ENCODE measurements at places on chromosomes 13 and 19.

- DNase-seq: no peak
Measured at GRCh38 chr13:49760558-49760957, 31.9 kb downstream of the KPNA3 start.

DNA sequence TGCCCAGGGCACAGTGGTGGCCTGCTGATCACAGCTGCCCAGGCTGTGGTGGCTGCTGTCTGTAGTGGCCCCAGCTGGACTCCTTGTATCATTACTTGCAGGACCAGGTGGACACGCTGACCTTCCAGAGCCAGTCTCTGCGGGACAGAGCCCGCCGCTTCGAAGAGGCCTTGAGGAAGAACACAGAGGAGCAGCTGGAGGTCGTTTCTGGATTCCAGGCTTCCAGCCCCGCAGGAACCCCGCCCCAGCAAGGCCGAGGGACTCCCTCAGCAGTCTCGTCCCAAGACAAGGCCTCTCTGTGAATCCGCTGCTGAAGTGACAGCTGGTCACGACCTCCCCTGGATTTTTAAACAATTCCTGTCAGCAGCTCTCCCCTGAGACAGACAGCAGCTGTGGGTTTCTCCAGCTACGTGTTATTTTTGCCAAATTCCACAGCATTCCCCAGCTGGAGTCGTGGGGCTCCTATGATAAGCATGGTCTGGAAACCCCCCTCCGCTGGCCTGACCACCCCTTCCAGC is 98.3 kb downstream of the SLC7A1 start:
- DNase-seq: no peak

GRCh38 chr13:46172531-46172991 is 9.4 kb downstream of the LCP1 start:
- no peak for DNase-seq

DNA sequence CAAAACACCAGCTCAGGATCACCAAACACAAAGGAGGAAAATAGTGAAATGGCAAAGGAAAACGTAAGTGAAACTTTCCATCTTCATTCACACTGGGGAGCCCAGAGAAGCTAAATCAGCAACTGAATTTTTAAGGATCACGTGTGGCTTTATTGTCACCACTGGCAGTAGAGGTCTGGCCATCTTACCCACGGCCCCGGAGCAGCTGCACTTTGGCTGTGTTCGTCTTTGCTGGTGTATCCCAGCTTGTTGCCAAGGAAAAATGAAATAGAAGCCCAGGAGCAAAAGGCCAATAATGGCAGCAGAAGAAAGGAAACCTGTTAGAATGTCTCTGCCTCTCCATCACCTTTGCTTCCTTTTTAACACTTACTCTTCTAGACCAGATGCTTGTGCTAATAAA is 274.7 kb downstream of the FOXO1 start:
- DNase-seq: no peak

GRCh38 chr13:35092751-35093150 is 150.7 kb downstream of the NBEA start:
- DNase-seq: no peak

GRCh38 chr13:35768551-35768950 is 292.1 kb upstream of the MAB21L1 start:
- DNase-seq: no peak

DNA sequence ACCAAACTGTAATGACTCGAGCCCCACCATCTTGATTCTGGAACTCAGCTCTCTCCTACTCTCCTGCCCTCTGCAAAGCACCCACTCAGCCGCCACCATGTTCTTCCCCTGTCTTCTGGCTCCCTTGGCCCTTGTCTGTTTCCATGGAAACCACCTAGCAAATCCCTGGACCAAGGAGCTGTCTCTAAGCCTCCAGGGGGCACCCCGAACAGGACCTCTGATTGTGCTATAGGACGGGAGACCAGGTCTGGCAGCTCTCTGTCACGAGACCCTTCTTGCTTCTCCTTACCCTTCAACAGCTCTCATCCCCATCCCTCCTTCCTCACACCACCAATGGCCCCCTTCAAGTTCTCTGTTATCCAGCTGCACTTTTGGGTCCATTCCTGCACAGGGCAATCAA is 277.7 kb upstream of the ZNF507 start:
- DNase-seq: no peak

GRCh38 chr13:74773248-74773647 is 639.0 kb upstream of the KLF12 start:
- no peak for DNase-seq

DNA sequence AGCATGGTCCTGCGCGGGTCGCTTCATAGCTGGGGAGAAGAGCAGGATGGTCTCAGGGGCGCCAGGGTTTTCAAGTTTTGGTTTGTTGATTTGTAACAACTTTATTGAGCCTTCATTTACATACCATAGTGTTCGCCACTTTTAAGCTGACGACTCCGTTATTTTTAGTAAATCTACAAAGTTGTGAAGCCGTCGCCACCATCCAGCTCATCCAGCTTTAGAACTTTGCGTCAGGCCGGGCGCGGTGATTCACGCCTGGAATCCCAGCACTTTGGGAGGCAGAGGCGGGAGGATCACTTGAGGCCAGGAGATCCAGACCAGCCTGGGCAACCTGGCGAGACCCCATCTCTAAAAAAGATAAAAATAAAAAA is 404 bp downstream of the C19orf44 start:
- no peak for DNase-seq

- peak; percentile 39 for DNase-seq
Measured at GRCh38 chr19:48415395-48415794, 21.9 kb downstream of the GRIN2D start.

GRCh38 chr19:4866595-4867424 is 657 bp downstream of the PLIN3 start:
- no peak for DNase-seq

GRCh38 chr19:54517483-54517882 is 14.9 kb downstream of the LAIR2 start:
- DNase-seq: no peak

DNA sequence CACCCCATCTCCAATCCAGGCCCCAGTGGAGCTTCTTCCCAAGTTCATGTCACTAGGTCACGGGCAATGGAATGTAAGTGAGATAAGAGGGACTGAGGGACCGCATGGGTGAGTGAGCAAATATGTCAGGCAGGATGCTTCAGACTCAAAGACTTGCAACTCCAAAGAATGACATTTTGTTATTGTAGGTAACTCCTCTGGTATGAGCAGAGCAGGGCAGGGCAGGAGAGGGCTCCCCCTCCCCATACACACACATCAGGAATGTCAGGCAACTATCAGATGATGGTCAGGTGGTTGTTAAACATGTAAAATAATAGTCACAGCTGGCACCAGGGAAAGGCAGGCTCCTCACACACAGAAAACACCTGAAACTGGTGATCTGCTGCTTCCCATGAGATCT is 10.6 kb downstream of the ERVV-2 start:
- no peak for DNase-seq

DNA sequence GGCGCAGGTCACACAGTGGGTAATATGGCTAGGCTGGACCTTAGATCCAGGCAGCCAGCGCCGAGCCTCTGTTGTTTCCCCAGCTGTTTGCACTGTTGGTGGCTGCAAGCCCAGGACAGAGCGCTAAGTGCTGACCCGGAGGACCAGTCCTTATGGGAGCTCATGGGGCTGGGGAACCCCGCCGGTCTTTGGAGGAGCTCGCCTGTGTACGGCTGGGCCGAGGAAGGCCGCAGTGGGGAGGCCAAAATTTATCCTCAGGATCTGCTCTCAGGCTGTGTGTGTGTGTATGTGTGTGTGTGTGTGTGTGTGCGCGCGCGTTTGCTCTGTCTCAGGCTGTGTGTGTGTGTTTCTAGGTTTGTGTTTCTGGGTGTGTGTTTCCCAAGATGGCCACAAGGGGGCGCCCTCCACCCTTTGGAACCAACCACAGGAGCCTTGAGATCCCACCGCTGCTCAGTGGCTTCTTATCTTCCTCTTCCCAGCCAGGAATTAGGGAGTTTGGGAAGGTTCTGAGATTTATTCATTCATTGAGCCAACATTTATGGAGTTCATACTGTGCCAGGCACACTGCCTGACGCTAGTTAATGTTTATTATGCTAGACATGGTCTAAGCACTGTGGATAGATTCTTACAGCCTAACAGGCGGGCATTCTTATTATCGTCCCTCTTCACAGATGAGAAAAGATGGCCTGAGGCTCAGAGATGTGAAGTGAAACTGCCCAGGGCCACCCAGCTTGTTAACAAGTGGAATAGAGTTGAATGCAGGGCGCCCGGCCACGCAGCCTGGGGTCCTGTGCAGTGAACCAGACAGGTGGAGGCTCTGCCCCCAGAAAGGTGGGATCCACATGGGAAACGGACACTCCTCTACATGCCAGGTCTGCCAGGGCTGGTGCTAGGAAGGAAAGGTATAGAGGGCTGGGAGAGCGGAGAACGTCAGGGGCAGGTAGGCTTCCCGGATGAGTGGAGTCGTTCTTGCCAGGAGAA is 13.0 kb downstream of the PGLYRP1 start:
- peak; percentile 65 for DNase-seq

GRCh38 chr19:50377051-50377461 is 799 bp downstream of the NR1H2 start:
- peak; percentile 39 for DNase-seq

DNA sequence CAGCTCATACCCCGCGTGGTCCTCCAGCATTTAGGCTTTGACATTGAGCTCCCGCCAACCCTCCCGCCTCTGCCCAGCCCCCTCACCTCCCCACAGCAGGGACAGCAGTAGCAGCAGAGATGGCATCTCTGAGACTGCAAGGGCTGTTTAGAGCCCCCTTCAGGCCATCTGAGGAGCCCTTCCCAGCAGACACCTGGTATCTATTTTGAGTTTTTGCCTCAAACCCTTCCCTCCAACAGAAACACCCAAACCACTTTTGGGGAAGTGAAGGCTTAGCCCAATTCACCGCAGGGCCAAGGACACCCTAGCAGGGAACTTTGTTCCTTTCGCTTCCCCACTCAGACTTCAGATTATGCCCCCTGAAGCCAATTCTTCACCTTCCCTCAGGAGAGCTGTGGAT is 6.3 kb upstream of the ZNF175 start:
- no peak for DNase-seq

DNA sequence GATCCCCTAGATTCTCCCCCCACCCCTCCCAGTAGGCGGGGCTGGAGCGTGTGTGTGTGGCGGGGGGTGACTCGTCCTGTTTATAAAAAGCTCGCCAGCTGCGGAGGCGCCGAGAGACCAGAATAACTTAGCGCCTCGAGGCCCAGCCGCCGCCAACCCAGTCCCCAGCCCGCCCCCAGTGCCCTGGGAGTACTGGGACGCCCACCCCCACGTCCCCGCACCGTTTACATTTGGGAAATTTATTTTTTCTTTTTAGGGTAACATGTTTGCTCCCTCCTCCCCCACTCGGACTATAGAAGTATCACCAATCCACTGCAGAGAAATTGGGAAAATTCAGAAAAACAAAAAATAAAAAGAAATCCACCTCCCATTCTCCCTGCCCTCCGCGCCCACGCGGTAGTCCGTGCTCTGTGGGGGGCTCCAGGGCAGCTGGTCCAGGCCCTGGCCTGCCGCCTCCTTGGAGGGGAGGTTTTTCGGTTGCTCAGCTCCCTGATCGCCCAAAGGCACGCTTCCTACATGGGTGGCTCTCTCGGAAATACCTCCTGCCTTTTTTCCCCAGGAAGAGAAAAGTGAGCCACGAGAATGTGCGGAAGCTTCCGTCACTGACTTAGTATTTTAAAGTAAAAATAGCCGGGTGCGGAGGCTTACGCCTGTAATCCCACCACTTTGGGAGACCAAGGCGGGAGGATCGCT is 1.5 kb upstream of the RAB3A start:
- DNase-seq: peak; percentile 28

GRCh38 chr13:104310861-104311260 is 1244.6 kb upstream of the SLC10A2 start:
- DNase-seq: no peak

DNA sequence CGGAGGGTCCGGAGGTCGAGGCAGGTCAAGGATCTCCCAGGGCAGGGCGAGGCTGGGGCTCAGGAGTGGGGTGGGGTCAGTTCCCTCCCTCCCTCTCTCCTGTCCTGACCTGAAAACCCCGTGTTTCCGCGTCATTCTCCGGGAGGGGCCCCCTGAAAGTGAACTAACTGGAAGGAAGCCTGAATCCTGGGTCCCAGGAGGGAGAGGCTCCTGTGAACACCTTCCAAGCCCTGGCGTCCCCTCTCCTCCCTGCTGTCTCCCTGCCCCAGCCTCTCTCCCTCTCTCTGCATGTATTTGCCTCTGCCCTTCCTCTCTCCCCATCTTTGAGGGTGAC is 741 bp upstream of the CADM4 start:
- no peak for DNase-seq

GRCh38 chr13:94914895-94915294 is 202.6 kb upstream of the SOX21 start:
- DNase-seq: no peak

DNA sequence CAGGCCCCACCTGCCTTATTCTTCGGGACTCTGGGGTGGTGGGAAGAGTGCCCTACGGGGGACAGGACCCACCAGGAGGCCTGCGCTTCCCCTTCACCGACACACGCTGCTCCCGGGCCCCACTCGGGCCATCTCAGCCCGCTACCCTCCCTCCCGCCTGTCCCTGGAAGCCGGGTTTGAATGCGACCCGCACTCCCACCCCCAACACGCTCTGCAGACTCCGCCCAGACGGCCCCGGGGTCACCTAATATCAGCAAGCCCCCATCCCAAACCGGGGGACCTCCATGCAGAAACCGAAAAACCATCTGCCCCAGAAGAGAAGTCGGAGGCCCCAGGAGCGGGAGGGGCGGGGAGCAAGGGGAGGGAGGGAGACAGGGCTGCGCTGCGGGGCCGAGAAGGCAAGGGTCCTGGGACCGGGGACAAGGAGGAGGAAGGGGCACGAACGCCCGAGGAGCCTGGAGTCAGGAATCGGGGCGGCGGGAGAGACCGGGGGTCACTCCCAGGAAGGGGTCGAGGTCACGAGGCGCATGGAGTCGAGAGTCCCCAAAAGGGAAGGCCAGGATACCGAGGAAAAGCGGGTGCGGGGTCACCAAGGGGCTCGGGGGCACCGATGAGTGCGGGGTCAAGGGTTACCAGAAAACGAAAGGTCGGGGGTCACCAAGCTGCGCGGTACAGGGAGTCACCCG is 766 bp downstream of the SBNO2 start:
- DNase-seq: no peak

DNA sequence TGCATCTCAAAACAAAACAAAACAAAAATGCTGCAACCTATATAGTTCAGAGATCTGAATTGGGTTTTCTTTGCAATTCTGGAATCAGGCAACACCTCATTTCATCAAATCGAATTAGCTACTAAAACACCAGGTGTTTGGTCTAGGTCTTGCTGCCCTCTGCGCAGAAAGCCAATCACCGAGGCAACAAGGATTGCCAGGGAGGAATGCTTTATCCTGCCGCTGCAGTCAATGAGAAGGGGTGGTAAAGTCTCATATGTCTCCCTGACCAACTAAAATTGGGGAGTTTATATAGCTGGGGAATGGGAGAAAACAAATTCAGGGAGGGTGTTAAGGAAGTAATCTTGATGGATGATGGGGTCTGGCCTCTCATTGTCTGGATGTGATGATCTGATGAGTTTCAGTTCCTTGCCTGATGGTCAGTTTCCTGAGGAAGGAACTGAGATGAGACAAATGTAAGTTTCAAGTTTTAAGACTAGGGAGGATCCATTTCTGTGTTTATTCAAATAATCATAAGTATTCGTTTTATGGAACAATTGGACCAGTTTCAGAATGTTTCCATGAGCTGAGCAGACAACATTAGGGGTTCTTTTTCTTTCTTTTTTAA is 5.0 kb upstream of the YJU2 start:
- no peak for DNase-seq

- no peak for DNase-seq
Measured at GRCh38 chr19:15296353-15296752, 36.0 kb downstream of the BRD4 start.

GRCh38 chr19:46254776-46255175 is 25.2 kb downstream of the IGFL1 start:
- no peak for DNase-seq
